HFF-Myc (cell line): ENCODE measurements at places on chromosomes 4 and X.

- no peak for DNase-seq
These were observed 8.5 kb downstream of the DLG3 start for GRCh38 chrX:70453024-70453618.

DNA sequence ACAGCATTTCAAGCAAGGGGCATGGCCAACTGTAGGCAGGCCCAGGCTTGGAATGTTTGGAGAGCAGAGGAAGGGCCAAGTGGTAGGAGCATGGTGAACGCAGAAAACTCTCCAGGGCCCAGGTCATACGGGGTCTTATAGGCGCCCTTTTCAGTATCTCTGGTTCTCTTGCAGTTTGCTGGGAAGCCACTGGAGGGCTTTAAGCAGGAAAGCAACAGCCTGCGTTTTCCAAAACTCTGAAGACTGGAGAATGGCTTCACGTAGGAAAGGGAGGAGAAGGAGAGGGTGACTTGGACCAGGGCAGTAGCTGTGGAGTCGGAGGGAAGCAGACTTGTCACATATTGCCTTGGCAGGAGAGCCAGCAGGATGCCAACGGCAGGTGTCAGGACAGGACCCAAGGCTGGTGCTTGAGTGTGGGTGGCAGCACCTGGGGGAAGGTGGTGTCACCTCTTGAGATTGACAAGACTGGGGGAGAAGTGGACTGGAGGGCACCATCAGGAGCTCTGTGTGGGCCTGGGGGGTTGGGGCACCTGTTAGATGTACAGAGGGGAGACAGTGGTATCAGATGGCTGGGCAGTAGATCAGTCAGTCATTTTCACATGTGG lies 21.9 kb downstream of the TKTL1 start:
- DNase-seq, result no peak

DNA sequence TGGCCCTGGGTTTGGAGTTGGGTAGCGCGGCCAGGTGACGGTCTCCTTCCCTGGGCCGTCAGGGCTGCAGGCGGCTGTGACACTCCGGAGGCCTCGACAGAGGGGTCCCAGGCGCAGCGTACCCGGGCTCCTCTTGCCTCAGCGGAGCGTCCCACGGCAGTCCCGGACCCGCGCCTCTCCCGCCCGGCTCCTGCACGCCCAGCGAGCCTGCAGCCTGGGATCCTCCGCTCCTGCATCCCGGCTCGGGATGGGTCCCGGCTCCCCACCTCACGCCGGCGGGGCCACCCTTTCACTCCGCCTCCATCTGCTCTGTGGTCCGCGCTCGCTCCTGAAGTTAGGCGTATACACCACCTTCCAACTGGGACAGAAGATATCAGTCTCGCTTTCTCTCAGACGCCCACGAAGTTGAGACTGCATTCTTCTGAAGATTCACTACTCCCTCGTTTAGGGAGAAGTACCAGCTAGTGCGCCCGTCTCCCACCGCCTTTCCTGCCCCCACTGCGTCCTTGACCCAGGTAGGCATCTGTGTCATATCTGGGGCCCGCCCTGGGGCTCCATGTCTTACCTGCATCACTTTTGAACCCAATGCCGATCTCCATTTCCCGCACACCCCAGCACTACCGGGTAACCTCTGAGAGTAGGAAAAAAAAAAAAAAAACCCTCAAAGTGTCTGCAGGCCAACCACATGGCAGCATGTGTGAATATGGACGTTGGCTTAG lies 32.3 kb upstream of the KDR start:
- DNase-seq, result no peak

GRCh38 chr4:182554736-182555135 lies 311.5 kb downstream of the TENM3 start:
- no peak for DNase-seq

- DNase-seq, result no peak
These were observed 102.8 kb downstream of the ITIH6 start for GRCh38 chrX:54695231-54695630.

DNA sequence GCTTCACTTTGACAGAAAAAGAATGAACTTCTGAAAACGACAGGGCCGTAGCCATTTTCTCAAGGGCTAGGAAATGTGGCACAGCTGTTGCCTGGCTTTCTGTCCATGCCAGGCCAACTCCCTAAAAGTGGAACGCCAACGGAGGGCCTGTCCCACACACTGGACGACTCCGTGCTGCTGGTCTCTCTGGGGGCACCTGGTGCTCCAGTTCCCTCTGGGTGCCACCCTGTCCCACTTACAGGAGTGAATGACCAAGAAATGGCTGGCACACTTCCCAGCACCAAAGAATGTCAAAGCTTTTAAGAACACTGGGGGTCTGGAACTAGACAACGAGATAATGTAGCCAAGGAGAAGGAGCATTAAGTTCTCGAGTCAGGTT lies 40.9 kb downstream of the GATB start:
- no peak for DNase-seq

DNA sequence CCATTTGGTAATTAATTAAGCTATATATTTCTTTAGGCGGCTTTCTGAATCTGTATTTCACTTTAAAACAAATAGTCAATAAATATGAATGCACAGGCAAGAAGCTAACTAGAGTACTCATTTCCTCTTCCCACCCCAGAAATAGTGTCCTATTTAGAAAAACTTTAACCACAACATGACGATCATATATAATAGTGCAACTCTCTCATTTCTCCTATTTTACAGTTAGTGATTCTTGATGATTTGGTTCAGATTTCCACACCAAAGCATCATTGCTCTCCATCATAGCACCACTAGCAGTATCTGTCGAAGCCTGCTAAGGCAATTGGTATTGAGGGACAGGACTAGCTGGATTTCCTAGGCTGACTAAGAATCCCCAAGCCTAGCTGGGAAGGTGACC lies 184.0 kb upstream of the GALNTL6 start:
- DNase-seq, result no peak

GRCh38 chr4:96149894-96150293 lies 310.0 kb downstream of the PDHA2 start:
- no peak for DNase-seq

- DNase-seq, result no peak
These were observed 177.2 kb downstream of the TRIML1 start for GRCh38 chr4:188316391-188316790.

GRCh38 chr4:17934286-17934685 lies 87.3 kb downstream of the LCORL start:
- DNase-seq, result no peak

DNA sequence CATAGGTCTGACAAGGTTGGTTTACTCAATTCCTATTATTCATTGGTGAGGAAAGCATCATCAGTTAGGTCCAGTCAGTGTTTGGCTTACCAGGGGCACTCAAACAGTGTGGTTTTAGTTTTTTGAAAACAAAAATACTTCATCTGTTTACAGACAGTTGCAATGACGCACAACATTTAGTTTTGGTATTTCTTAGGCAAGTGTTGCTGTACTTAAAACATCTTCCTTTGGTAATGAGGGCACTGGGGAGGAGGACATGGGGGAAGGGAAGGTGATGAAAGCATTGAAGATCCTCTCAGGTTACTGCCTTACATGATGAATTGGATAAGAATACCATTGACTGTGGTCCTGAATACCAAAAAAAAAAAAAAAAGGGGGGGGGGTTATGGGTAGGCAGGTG lies 93.7 kb upstream of the MAOA start:
- DNase-seq, result no peak

GRCh38 chr4:180578175-180578574 lies 1665.0 kb upstream of the TENM3 start:
- no peak for DNase-seq

GRCh38 chrX:70480660-70481018 lies 36.0 kb downstream of the DLG3 start:
- DNase-seq, result no peak

- no peak for DNase-seq
These were observed 20.4 kb upstream of the FRMPD3 start for GRCh38 chrX:107429090-107429489.

DNA sequence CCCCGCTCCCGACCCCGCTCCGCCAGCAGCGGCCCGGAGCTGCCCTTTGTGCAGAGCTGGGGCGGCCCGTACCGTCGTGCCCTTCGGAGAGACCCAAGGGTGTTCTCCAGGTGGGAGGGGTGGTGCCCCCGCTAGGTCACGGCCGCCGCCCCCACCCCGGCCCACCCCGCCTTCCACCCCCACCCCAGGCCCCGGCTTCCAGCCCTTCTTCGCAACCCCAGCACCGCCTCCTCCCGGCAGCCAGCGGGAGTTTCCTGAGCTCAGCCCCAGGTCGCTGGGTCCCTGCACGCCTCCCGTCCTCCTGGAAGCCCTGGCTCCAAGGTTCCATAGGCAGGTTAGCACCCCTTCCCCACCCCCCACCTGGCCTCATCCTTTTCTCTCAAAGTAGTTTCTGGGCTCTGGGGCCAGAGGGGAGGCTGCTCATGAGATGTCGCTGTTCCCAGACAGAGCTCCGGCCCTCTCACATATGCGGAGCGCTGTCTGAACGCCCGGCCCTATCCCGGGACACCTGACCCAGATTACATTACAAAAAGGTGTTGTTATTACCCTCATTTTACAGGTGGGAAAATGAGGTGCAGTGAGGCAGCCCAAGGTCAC lies 25.2 kb upstream of the FGFR3 start:
- no peak for DNase-seq

DNA sequence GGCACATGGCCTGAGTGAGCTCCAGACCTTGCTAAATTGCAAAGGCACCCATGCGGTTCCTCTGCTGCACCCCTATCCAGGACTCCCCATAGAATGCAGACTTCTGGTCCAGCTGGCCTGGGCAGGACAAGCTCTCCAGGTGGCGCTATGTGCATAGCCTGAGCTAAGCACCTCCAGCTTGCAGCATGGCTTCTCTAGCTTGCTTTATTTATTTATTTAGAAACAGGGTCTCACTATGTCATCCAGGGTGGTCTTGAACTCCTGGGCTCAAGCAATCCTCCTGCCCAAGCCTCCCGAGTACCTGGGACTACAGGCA lies 5.5 kb upstream of the WFS1 start:
- no peak for DNase-seq

GRCh38 chr4:2741626-2742025 lies 14.5 kb downstream of the TNIP2 start:
- no peak for DNase-seq

DNA sequence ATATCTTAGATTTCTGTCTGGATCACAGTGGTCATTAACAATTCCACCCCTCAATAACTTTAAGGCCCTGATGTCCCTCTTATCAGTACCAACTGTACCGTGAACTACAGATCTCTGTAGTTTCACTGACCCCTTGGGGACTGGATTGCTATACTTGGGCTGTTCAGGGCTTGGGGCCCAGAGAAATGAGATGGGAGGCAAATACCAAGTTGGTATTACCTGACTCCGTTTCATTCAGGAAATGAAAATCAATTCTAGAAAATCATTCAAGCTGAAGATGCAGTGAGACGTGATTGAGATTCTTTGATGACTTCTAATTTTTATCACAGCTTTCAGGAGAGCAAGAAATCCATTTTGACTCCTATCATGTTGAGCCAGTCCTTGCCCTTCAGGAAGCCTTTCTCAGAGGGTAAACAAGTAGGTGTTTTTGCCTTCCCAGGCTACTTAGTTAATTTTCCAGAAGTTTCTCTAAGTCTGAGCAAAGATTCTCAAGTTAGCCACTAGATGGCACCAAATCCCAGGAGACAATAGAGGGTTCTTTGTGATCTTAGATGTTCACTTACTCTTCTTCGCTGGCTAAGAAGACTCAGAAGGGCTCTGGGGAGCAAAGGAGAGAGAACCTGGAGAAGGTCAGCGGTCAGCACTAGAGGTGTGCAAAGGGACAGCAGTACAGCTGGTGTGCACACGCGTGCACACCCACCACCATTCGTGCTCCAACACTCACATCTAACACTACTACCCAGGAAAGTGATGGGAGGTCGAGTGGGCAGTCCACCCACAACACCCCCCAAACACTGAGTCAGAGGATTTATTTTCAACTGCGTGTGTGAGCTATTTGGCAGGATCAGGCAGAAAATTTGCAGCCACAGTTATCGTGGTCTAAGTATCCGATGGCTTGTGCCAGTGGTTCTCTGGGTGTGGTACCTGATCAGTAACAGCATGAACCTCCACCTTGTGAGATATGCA lies 7.4 kb downstream of the HNRNPH2 start:
- DNase-seq, result no peak

DNA sequence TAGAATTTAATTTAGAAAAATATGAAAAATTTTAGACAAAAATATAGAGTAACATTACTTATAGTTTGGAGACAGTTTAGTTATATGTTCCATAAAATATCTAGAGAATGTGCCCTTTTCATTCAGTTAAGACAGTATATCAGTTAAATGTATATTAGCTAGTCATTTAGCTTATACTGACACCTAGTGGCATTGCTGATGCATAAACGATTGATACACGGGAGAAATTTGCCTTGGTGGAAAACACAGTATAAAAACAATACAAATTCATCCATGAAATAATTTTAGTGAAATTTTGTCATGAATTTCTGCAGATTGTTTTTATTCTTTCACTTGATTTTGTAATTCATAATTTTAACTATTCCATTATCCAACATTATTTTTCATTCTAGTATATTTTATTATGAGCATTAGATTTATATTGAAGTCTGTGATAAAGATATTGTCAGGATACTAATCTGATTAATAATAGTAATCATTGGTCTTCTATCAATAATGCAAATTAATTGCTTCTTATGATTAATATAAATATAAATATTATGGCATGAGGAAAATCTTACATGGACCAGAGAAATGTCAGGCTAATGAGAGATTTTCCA lies 219.0 kb downstream of the TLL1 start:
- peak; percentile 11 for DNase-seq

- DNase-seq, result no peak
These were observed 57.0 kb downstream of the TRIML1 start for GRCh38 chr4:188196134-188196735.

DNA sequence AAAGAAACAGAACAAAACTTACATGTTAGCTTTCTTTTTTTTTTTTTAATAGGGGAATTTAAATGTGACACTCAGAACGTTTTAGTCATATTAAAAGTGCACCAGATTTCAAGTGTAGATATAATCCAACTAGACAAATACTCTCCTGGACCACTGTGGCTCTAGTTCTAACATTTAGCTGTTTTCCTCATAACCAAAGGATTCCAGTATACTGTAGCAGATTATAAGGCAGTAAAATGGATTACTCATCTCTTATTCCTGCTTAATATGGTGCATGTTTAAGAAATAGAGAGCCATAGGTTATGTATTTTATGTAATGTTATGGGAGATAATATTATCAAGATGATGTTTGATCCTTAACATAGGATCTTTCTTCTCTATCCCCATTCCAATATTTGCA lies 1339.5 kb upstream of the AGA start:
- no peak for DNase-seq

- DNase-seq, result no peak
These were observed 9.2 kb upstream of the NPFFR2 start for GRCh38 chr4:72022553-72022952.

- no peak for DNase-seq
These were observed 29.5 kb upstream of the KDR start for GRCh38 chr4:55154933-55155332.

DNA sequence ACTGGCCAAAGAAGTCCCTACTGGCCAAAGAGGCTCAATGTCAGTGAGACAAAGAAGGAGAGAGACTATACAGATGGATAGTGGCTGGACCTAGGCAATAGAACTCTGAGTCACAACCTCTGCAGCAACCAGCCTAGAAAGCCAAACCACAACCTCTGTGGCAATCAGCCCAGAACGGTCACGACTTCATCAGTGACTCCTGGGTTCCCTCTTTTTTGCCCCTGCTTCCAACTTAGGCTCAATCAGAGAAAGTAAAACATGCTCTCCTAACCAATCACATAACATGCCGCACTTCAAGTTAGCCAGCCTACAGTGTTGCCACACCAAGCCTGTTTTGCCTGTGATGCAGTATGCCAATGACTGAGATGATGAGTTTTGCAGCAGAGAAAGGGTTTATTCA lies 203.4 kb downstream of the ANAPC10 start:
- DNase-seq, result peak; percentile 16

GRCh38 chr4:181731900-181732299 lies 511.3 kb upstream of the TENM3 start:
- no peak for DNase-seq
